ENCODE measurements at places on chromosomes 3 and 15. TPM values are rescaled to one million over a fixed set of nuclear protein-coding genes. Genes with fewer than 3 reads are reported as not detected.

The TWF2 gene
- 131 TPM for total RNA-seq

The ITGA11 gene
- total RNA-seq: 0.02 TPM

The CEMIP gene
- total RNA-seq: not detected

The CALML4 gene
- 11.1 TPM for total RNA-seq

The GOLGA6L10 gene
- total RNA-seq: 2.2 TPM

The CRABP1 gene
- total RNA-seq: not detected

The KLF15 gene
- total RNA-seq: not detected

The SAXO2 gene
- not detected for total RNA-seq

The SH2D7 gene
- total RNA-seq: 0.26 TPM

The CADM2 gene
- total RNA-seq: 0.58 TPM

The ALS2CL gene
- total RNA-seq: 0.09 TPM

The TGFBR2 gene
- 47.3 TPM for total RNA-seq

Measured in activated CD8-positive, alpha-beta memory T cell treated with anti-CD3 and anti-CD28 coated beads, Interleukin-2, amount 10 ng/mL, durations not matched to agents 7 days and 5 days (primary cell).